ENCODE measurements at places on chromosomes 4 and X. TPM values are rescaled to one million over a fixed set of nuclear protein-coding genes. Genes with fewer than 3 reads are reported as not detected.

GRCh38 chr4:149344436-149344835 lies 471.2 kb downstream of the IQCM start:
- no peak for DNase-seq

- no peak for DNase-seq
Measured at GRCh38 chr4:138329506-138330070, 87.4 kb upstream of the SLC7A11 start.

- no peak for DNase-seq
Measured at GRCh38 chrX:150926791-150927190, 28.3 kb upstream of the CD99L2 start.

GRCh38 chr4:61913619-61914018 lies 713.5 kb downstream of the ADGRL3 start:
- DNase-seq: no peak

TMPRSS11B gene
- not detected for total RNA-seq

DSPP gene
- not detected for total RNA-seq

CENPVL2 gene
- total RNA-seq: not detected
